ENCODE measurements at places on chromosomes 4 and X. TPM values are rescaled to one million over a fixed set of nuclear protein-coding genes. Genes with fewer than 3 reads are reported as not detected.

The IL1RAPL1 gene
- total RNA-seq: 1.9 TPM

The FHIP1A gene
- total RNA-seq: 11.7 TPM

DNA sequence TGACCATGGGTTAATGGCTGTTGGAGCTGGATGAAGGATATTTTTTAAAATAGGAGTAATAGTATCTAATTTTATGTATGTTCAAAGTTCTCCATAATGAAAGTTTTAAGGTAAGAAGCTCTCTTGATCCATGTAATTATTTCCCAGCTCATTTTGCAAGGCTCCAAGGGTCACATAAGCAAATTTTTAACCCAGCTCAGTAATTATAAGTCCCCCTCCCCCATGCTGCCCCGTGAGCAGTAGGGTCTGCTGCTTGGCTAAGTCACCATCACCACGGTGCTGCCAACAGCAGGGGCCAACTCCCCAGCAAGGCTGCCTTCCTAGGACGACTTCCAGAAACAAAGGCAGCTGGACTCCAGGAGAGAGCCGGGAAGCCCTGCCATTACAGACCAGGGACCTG lies 340.0 kb downstream of the FBXW7 start:
- no peak for DNase-seq

DNA sequence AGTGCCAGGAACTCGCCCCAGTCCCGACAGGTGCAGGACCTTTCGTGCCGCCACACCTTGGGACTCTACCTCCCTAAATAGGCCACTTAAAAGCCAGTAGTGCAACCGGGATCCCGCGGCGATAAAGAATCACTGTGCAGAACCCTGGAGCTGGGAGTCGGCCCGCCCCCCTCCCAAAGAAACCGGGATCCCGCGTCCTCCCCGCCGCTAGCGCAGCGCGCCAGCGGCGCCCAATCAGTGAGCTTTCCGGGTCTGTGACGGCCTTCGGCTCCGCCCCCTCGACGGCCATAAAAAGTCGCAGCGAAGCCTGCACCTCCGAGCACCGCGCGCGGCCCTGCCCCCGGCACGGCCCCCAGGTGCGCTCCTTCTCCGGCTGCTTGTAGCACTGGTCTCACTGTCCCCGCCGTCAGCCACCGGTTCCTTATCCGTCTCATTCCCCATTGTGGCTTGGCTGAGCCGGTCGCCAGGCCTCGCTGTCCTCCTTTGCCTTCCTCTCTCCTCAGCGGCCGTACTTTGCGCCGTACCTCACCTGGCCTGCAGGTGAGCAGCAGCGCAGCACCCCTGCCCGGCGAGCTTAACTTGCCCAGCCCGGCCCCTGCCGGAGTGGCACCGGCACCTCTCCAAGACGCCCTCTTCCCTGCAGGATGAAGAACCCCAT lies at the start of gene LRAT:
TSS of gene LRAT (plus strand) at position 318 of the 658 bp plus-strand sequence. CDS start at position 645, 327 bp downstream.
- no peak for DNase-seq

- DNase-seq: no peak
Observed at GRCh38 chr4:71294301-71294700, 44.5 kb upstream of the SLC4A4 start.

GRCh38 chr4:56626420-56626819 lies 54.7 kb downstream of the HOPX start:
- no peak for DNase-seq
